ENCODE measurements at places on chromosomes 11 and 22.

- no peak for DNase-seq
Measured at GRCh38 chr11:118819334-118820024, 28.5 kb upstream of the DDX6 start.

DNA sequence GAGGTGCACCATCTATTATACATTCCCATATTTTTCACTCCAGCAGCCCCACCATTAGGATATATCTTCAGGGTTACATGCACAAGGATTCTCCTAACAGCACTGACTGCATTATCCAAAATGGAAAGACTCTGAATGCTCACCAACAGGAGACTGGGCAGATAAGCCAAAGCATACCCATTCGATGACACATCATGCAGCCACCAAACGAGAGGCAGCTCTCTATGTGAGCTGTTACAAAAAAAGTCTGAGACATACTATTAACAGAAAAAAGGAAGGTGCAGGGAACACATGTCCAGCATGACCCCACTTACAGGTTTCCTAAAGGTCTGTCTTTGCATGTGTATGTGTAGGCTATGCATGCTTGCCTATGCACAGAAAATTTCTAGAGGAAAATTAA lies 12.4 kb upstream of the SERPIND1 start:
- peak; percentile 33 for DNase-seq

DNA sequence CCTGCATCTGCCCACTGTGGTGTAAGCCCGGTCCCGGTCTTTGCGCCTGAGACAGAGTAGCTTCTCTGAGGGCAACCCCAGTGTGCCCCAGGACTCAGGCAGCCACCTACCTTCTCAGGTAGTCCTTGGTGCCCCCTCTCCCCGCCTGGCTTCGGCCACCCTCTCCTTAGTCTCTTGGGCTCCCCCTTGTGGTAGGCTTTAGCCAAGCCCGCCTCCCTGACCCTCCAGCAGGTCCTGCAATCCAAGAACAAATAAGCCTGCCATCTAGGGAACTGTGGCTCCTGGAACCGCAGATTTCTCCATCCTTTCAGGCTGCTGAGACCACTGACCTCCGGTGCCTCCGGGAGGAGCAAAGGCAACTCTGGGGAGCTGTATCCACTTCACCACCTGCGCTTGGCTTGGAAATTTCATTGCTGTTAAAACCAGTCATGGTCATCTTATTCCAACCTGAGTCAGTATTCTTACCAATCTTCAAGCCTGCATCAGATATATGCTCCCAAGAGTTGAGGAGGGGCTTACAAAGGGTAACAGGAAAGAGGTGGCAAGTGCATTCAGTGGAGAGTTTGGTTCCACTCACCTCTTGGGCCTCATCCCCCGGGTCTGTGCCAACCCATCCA lies 52.8 kb upstream of the TENM4 start:
- DNase-seq: peak; percentile 67

DNA sequence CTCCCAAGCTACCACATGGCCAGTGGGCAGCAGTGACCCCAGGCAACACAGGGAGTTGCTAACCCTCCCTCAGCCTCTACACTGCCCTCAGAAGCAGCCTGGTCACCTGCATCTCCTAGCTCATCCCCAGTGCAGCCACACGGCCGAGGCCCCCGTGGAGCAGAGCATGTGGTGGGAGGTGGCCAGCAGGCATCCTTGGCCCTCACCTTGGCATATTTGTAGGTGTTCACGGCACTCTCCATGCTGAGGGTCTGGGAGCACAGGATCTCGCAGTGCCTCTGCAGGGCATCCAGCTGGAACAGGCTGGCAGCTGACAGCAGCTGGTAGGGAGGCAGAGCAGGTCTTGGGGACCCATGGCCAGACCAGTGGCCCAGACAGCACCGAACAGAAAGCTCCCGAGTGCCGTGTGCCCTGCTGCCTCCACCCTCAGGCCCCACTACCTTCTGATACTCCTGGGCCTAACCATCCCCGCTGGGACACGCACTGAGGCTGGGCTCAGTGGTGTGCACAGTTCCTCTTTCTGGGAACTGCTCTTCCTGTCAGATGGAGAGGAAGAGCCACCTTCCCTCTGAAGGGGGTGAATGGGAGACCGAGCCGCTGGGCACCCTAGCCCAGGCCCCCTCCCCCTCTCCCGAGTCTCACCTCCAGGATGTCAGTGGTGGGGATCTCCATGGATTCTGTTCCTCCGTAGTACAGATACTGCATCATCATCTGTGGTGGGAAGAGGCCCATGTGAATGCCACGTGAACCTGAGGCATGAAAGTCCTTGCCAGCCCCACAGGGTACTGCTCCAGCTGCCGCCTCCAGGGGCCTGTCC lies 48.8 kb downstream of the NAT10 start:
- no peak for DNase-seq

DNA sequence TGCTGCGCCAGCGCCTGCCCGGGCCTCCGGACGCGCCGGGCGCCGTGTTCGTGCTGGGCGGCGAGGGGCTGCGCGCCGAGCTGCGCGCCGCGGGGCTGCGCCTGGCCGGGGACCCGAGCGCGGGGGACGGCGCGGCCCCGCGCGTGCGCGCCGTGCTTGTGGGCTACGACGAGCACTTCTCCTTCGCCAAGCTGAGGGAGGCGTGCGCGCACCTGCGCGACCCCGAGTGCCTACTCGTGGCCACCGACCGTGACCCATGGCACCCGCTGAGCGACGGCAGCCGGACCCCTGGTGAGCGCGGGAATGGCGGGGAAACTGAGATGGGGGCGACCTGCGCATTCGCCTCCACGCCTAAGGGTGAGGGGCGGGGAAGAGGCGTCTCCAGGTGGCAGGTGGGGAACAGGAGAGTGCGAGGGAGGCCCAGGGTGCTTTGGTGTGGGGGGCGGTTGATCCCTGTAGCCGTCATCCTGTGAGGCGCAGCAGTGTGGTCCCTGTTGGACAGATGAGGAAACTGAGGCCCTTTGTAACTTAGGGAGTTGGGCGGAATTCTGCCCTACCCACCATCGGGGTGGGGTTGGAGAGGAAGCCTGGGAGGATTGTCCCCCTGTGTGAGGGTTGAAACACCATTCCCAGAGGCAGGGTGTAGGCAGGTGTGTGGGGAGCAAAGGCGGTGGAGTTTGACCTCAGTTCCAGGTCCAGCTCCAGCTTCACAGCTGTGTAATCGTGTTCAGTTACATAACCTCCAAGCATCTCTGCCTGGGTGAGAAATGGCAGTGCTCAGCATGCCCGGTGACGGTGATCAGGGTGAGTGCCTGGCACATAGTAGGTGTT lies 758 bp downstream of the PDXP start:
- DNase-seq: no peak

GRCh38 chr11:133040289-133040900 lies 491.9 kb downstream of the OPCML start:
- no peak for DNase-seq

DNA sequence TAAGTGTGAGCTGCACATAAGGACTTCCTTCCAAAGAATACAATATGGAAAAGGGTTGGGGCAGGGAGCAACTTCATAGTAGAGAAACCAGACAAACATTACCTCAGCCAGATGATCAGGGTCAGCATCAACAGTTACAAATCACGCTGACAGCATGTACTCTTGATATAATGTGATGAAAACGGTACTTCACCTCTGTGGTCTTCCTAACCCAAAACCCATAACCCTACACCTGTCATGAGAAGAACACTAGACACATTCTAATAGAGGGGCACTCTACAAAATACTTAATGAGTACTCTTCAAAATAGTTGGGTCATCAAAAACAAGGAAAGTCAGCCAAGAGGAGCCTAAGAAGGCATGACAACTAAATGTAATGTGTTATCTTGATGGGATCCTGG lies 43.9 kb downstream of the RRAS2 start:
- DNase-seq: no peak

GRCh38 chr11:95359756-95360155 lies 128.8 kb upstream of the SESN3 start:
- no peak for DNase-seq

DNA sequence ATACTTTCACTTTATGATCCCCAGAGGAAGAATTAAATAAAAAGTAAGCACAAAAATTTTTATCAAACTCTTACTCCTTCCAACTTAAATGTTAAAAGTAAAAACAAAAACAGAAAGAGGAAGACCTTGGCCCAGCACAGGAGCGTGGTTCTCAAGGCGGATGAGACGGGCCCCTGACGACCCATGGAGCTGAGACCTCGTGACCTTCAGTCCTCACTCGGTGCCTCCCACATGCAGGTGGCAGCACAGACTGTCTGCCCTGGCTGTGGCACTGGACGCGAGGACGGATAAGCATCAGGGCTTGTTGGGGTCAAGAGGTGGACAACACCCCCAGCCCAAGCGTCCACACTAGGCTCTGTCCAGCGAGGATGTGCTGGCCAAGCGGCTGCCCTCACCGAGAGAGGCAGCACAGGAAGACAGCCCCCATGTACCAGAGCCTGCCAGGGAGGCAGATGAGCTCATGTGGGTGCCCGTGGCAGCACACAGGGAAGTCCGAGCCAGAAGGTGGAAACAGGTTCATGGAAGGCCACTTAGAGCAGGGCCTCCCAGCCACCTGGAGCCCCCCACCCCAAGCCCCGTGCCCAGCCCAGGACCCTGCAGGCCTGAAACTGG lies 1389.8 kb downstream of the TBC1D22A start:
- DNase-seq: no peak

DNA sequence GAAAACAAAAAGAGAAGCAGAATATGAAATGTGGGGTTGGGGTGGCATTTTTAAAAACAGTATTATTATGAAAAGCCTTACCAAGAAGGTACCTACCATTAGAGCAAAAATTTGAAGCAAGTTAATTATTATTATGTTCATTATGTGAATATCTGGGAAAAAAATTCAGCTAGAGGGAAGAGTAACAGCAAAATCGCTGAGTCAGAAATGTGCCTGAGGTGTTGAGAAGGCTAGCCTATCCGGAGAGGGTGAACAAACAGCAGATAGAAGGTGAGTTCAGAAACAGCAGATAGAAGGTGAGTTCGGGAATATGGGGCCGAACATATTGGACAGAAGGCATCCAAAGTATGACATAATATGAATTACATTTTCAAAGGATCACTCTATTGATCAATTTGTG lies 536.8 kb upstream of the ANO5 start:
- no peak for DNase-seq

DNA sequence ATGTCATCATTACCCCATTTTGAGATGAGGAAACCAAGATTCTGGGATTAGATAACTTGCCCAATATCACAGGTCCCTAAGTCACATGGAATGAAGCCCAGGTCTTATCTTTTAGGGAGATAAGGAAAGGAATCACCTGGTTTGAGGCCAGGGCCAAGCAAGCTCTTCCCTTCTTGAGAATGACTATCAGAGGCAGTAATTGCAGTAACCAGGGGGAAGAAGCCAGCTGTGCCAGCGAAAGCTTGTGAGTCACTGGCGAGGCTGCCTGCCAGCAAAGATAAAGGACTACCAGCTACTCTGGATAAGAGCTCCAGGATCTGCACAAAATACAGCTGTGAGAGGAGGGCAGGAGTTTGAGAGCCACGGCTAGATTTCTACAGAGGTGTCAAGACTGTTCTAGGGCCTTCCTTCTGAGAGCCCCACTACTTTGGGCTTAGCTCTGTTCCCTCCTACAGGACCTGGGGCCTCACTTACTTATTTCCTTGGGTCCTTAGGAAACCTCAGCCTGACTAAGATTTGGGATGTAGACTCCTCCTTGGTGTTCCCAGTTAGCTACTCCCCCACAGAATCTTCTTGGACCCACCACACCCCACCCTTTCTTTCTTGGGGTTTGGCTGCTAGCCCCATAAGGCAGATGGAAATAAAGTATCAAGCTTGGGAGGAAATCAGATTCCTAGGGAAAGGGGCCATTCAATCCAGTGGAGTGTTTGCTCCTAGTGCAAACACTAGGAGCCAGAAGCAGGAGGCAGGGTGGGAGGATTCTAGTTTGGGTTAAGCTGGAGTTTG lies 9.7 kb upstream of the CCKBR start:
- peak; percentile 95 for DNase-seq

GRCh38 chr11:59247531-59248227 lies 35.0 kb upstream of the MPEG1 start:
- DNase-seq: peak; percentile 62

- no peak for DNase-seq
Measured at GRCh38 chr11:11882539-11882938, 40.8 kb downstream of the USP47 start.

- DNase-seq: no peak
Measured at GRCh38 chr22:41425660-41426365, 20.8 kb downstream of the TOB2 start.

GRCh38 chr11:109526931-109527330 lies 104.9 kb downstream of the C11orf87 start:
- no peak for DNase-seq

DNA sequence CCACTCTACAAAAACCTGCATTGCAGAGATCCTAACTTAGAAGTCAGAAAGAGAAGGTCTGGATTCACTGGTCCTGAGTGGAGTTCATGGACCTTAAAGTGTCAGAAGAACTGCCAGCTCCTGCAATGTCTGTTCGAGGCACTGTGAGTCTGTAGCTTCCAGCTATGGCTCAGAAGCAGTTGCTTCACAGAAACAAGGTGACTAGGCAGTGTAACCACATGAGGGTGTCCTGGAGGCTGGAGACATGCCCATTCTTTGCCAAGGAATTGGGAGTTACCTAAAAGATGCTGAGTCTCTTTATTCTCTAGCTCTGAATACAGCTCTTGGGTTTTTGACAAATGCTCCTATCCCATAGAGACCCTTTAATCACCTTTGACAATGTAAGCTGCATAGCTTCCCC lies 130.5 kb downstream of the SPON1 start:
- DNase-seq: no peak

GRCh38 chr22:27473533-27473932 lies 328.0 kb downstream of the MN1 start:
- no peak for DNase-seq

DNA sequence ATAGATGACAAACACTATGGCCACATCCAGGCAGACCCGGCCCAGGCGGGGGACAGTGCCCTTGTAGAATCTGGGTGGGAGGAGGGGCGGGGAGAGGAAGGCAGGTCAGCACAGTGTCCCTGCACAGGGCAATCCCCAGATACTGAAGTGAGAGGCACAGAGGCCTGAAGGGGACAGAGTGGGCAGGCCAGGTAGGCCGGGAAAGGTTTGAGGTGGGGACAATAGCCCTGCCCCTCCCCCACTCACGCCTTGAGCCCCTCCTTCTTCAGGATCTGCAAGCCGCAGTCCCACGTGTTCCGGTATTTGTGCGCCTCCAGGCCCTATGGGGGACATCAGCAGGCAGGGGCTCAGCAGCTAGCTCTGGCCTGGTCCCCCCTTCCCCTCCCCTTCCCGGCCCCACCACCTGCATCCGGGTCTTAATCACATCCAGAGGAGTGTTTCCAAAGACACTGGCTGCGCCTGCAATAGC lies 2.3 kb downstream of the SLC25A1 start:
- DNase-seq: no peak

- DNase-seq: peak; percentile 87
Measured at GRCh38 chr11:122749005-122749687, 89.2 kb upstream of the CRTAM start.

DNA sequence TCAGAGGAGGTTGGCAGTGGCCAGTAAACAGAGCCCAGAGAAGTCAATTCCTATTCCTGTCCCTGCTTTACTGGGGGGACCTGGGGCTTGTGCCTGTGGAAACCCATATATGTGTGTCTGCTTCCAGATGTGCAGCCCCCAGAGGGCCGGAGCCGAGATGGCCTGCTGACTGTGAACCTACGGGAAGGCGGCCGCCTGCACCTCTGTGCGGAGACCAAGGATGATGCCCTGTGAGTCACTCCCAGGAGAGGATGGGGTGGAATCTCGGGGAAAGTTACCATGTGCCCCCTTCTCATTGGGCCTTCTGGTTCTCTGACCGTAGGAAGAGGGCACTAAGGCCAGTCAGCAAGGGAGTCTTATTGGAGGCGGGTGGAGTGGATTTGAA lies 5.3 kb downstream of the PLEKHB1 start:
- no peak for DNase-seq

GRCh38 chr11:68897441-68897840 lies 6.2 kb downstream of the MRPL21 start:
- no peak for DNase-seq

GRCh38 chr22:37166675-37167066 lies 17.0 kb upstream of the IL2RB start:
- peak; percentile 82 for DNase-seq
